ENCODE measurements at places on chromosomes 6 and 20.

DNA sequence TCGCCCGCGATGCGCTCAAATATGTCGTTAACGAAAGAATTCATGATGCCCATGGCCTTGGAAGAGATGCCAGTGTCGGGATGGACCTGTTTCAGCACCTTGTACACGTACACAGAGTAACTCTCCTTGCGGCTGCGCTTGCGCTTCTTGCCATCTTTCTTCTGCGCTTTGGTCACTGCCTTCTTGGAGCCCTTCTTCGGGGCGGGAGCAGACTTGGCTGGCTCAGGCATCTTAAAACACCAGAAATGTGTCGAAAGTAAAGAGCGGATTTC is 36.4 kb downstream of the HFE start:
- DNase-seq: no peak

DNA sequence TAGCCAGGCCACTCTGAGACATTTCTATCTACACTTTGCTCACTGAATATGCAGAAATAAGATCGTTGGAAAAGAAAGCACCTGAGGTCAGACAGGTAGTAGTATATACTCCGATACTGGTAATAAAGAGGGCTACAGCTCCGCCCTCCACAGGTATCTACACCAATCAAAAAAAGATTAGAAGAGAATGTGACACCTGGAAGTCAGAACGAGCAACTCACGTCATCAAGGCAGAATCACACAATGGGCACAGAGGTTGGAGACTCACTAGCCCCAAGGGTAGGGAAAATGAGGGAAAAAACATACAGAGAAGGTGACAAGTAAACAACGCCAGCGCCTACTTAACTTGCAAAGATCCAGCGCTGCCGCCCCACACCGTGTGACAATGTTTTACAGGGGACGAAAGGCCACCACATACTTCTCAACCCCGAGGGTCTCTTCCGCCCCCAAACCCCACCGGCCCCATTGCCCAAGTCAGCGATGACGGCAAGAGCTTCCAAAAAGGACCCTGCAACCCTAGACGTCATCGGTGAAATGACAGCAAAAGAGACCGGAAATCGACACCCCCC is 653 bp downstream of the LMBRD1 start:
- peak; percentile 66 for DNase-seq

- DNase-seq: no peak
Observed at GRCh38 chr20:51680067-51680749, 88.0 kb downstream of the ATP9A start.

- DNase-seq: peak; percentile 69
Observed at GRCh38 chr6:20319520-20320357, 81.9 kb upstream of the E2F3 start.
